Activated T-cell treated with anti-CD3 and anti-CD28 coated beads, Interleukin-2, amount 50 U/mL, for 72 hours (primary cell): ENCODE measurements at places on chromosomes 4 and X. TPM values are rescaled to one million over a fixed set of nuclear protein-coding genes. Genes with fewer than 3 reads are reported as not detected.

GRCh38 chr4:7539659-7540058 is 104.9 kb upstream of the PSAPL1 start:
- H3K36me3 ChIP-seq: no peaks in the 10 kb centered on the region
- H3K27me3 ChIP-seq: no peaks in the 10 kb centered on the region
- H3K27ac ChIP-seq: no peak overlapping the region
- H3K4me3 ChIP-seq: no peak overlapping the region

The PABPC1L2B gene
- not detected for total RNA-seq

DNA sequence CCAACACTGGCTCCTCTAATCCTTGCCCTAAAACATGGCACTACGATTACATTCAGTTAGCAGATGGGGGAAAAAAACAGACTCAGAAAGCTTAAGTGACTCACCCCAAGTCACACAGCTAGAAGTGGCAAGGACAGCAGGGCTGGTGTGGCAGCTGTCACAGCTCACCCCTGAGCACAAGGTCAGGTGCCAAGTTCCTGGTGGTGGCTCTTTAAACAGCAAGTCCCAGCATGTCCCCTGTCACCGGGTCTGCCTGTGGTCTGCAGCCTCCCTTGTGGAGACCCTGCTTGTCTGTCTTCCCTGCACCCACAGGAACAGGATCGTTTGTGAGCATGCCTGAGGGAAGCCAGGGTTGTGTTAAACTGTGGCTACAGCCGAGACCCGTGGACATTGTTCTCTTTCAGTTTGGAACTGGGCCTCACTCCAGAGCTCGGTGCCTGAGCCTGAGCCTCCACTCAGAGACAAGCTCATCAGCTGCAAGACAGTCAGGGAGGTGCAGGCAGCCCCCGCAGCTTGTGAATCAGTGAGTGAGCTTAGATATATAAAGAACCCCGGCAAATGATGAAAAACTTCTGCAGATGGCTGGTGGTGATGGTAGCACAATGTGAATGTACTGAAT is 260.8 kb downstream of the BCOR start:
- no peaks in the 10 kb centered on the region for H3K36me3 ChIP-seq
- H3K4me3 ChIP-seq: no peak overlapping the region
- no peak overlapping the region for H3K27ac ChIP-seq
- peaks cover 14% of the 10 kb centered on the region for H3K4me1 ChIP-seq
- peaks cover 12% of the 10 kb centered on the region for H3K27me3 ChIP-seq
- peak; percentile 10 for DNase-seq

DNA sequence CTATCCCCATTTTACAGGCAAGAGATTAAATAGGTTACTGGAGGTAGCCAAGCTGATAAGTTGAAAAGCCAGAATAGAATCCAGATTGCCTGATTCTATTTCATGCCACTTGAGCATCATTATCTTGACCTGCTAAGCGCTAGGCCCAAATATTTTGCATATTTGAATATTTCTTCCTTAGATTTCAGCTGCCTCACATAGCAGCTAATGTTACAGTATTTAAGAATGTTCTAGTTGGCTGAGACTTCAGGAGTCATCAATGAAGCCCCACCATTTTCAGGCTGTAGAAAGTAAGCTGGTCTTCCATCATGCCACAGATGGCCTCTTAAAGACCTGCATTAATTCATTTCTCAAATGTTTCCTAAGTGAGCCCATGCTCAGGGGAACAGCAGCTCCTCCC is 121.4 kb downstream of the SHROOM3 start:
- H3K27ac ChIP-seq: no peak overlapping the region
- H3K4me3 ChIP-seq: no peak overlapping the region
- no peaks in the 10 kb centered on the region for H3K4me1 ChIP-seq
- no peak for DNase-seq

DNA sequence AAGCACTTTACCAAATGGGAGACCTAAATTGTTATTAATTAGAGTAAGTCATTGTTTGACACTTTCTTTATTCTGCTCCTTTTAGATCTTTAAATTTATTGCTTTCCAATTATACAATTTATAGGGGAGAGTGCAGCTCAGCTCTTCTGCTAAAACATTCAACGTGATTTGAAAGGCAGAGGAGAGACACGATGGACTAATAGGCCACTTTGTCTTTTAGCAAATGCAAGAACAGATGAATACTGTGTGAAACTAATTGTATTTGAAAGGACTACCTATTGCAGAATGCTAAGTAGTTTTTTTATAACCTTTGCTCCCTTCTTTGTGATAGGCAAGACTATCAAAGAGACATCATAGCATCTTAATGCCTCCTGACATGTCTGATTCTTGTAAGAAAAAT is 320.4 kb upstream of the KLF3 start:
- peaks cover 19% of the 10 kb centered on the region for H3K36me3 ChIP-seq
- no peak overlapping the region for H3K4me3 ChIP-seq
- no peaks in the 10 kb centered on the region for H3K4me1 ChIP-seq
- no peak for DNase-seq

- no peak for DNase-seq
- peaks cover 88% of the 10 kb centered on the region for H3K27me3 ChIP-seq
- H3K27ac ChIP-seq: no peak overlapping the region
- no peak overlapping the region for H3K4me3 ChIP-seq
These were observed 227.2 kb upstream of the MBNL3 start for GRCh38 chrX:132716006-132716405.

The RBMX gene
- 296 TPM for total RNA-seq

The RADX gene
- total RNA-seq: 10.6 TPM

- no peak overlapping the region for H3K27ac ChIP-seq
- H3K27me3 ChIP-seq: peaks cover 19% of the 10 kb centered on the region
- H3K4me1 ChIP-seq: no peaks in the 10 kb centered on the region
These were observed 100.6 kb downstream of the NHS start for GRCh38 chrX:17475449-17476217.

The GPM6B gene
- total RNA-seq: not detected

DNA sequence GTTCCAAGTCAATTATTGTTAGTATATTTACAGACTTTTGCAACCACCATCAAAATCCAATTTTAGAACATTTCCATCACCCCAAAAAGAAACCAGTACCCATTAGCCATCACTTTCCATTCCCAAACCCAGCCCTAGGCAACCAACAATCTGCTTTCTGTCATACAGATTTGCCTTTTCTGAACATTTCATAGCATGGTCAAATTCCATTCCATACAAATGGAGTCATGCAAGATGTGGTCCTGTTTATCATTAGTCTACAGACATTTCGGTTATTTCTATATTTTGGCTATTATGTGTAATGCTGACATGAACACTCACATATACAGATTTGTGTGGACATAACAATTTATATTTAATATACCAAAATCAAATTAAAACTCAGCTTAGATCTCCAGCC is 508.7 kb downstream of the ZNF674 start:
- no peak overlapping the region for H3K27ac ChIP-seq
- no peak overlapping the region for H3K4me3 ChIP-seq
- DNase-seq: no peak
- H3K36me3 ChIP-seq: peaks cover 7% of the 10 kb centered on the region
- no peaks in the 10 kb centered on the region for H3K4me1 ChIP-seq

DNA sequence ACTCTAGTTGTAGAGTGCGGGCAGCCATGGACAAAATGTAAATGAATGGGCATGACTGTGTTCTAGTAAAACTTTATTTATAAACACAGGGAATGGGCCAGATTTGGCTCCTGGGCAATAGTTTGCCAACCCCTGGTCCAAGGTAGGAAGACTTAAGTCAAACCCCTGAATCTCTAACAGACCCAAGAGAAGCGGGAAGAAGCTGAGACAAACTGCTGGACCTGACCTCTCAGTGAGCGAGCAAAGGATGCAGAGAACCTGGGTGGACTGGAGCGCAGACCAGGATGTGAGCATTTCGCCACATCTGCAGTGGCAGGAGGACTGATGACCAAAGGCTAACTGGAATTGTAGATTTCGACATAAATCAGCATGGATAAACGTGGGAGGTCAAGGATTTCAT is 201.6 kb downstream of the STIM2 start:
- H3K36me3 ChIP-seq: no peaks in the 10 kb centered on the region
- no peaks in the 10 kb centered on the region for H3K4me1 ChIP-seq
- H3K4me3 ChIP-seq: no peak overlapping the region
- no peak overlapping the region for H3K27ac ChIP-seq
- H3K27me3 ChIP-seq: peaks cover 23% of the 10 kb centered on the region

DNA sequence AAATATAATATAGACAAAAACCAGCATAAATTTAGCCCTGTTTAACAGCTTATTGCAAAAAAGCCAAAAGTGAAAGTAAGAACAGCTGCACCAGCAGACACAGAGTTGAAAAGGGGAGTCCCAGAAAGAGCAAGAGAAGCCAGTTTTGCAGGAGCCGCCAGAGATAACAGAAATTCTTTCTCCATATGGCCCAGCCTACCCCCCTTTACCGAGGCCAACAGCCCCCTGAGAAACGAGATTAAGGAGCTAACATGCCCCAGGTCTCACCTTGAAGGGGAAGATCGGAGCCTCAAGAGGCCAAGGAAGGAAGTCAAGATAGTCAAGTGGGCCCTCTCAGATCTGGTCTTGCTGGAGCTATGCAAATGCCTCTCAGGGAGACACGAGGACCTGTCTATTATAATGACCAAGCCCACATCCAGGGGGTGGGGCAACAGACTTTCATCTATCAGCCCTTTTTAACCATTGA is 4.8 kb downstream of the ACOX3 start:
- H3K27me3 ChIP-seq: no peaks in the 10 kb centered on the region
- peaks cover 5% of the 10 kb centered on the region for H3K36me3 ChIP-seq
- H3K4me3 ChIP-seq: peak overlapping the region; percentile 72
- peaks cover 53% of the 10 kb centered on the region for H3K4me1 ChIP-seq
- peak overlapping the region; percentile 18 for H3K27ac ChIP-seq

GRCh38 chrX:22053481-22053880 is 21.4 kb downstream of the PHEX start:
- H3K36me3 ChIP-seq: no peaks in the 10 kb centered on the region
- no peaks in the 10 kb centered on the region for H3K27me3 ChIP-seq
- no peak for DNase-seq
- no peak overlapping the region for H3K4me3 ChIP-seq

The MED12 gene
- 48.6 TPM for total RNA-seq

- no peak for DNase-seq
- no peak overlapping the region for H3K4me3 ChIP-seq
- H3K36me3 ChIP-seq: no peaks in the 10 kb centered on the region
- peaks cover 20% of the 10 kb centered on the region for H3K27me3 ChIP-seq
- H3K27ac ChIP-seq: no peak overlapping the region
- peaks cover 13% of the 10 kb centered on the region for H3K4me1 ChIP-seq
These were observed 114.0 kb upstream of the LNX1 start for GRCh38 chr4:53705151-53705764.

The KLB gene
- not detected for total RNA-seq

The SLITRK2 gene
- not detected for total RNA-seq

The FAT1 gene
- total RNA-seq: 0.07 TPM
